ENCODE measurements at places on chromosomes 7 and 10.

DNA sequence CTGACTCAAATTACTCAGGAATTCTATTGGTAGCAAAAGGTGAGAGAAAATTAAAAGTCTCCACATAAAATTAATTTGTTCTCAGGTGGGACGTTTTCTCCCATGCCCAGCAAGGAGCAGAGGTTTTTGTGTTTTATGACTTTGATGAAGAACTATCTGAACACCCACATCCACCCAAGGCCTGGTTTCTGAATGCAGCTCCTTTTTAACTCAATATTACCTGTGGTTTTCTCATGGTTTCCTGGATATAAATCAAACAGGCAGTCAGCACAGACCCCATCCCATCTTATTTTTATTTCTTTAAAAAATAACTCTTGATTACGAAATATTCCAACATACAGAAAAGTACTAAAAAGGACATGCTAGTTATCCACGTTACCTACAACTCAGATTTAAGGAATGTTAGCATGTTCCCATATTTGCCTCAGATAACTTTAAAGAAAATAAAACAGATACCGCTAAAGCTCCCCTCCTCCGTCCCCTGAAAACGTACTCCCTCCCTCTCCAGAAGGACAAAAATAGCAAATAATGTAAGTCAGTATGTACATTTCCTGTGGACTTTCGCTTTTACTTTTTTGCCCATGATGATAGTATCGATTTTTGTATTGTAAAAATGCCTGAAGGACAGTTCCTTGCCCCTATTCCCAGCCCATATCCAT lies 43.4 kb downstream of the GLI3 start:
- no peak for DNase-seq

GRCh38 chr10:7045891-7046599 lies 364.8 kb downstream of the SFMBT2 start:
- no peak for DNase-seq

DNA sequence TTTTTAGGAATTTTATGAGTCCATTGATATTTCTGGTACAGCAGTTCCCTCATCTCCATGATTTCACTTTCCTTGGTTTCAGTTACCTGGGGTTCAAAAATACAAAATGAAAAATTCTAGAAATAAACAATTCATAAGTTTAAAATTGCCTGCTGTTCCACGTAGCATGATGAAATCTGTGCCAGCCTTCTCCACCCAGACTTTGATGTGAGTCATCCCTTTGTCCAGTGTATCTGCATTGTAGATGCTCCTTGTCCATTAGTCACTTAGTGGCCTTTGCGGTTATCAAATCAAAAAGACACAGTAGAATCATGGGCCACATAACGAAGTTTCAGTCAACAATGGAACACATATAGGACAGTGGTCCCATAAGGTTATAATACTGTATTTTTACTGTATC lies 286.9 kb downstream of the PTEN start:
- no peak for DNase-seq

DNA sequence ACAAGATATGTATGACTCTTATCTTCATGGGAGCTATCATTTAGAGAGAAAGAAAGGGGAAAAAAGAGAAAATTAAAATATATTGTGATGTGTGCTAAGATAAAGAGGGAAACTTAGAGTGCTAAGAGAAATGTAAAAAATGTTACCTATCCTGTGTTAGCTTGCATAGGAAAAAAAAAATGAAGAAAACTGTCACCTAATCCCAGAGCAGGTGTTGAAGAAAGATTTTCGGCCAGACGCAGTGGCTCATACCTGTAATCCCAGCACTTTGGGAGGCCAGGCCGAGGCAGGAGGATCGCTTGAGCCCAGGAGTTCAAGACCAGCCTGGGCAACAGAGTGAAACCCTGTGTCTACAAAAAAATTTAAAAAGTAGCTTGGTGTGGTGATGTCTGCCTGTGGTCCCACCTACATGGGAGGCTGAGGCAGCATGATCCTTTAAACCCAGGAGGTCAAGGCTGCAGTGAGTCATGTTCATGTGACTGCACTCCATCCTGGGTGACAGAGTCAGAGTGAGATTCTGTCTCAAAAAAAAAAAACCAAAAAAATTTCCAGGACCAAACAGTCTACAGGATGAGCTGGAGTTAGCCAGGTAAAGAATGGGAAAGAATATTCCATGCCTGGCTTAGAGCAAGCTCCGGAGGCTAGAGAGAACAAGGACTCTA lies 2.4 kb upstream of the MKLN1 start:
- no peak for DNase-seq

DNA sequence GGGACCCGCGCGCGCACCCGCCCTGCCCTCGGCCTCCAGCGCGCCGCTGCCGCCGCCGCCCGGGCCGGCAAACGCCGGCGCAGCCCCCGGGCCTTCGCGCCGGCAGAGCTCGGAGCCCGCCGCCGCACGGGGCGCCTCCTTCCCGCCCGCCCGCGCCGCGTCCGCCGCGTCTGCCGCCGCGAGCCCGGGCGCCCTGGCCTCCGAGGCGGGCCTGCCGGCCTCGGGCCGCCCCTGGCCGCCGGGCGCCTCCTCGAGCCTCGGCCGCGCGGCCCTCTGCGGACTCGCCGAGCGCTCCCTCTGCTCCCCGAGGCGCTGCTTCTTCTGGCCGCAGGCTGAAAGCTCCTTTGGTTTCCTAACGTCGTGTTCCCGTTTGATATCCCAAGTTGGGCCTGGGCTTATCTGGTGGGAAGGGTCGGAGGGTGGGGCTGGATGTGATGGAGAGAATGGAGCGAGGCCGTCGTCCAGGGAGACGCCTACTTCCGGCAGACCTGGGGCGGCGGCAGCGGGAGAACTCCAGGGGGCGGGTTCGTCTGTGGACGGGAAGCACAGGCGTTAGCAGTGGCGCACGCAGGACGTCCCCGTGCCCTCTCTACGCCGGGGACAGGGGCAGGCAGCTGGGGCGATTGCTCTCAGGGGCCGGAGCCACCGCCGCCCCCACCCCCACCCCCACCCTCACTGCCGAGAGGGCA lies 221.0 kb downstream of the PHTF2 start:
- peak; percentile 94 for DNase-seq

- no peak for DNase-seq
Observed at GRCh38 chr10:10489076-10489475, 528.6 kb upstream of the CELF2 start.

- no peak for DNase-seq
Observed at GRCh38 chr10:97515271-97515978, 16.7 kb downstream of the UBTD1 start.

- DNase-seq = no peak
Observed at GRCh38 chr10:88065383-88066049, 202.1 kb downstream of the PTEN start.

GRCh38 chr7:47588704-47589225 lies 6.9 kb upstream of the TNS3 start:
- no peak for DNase-seq

GRCh38 chr7:24751484-24751883 lies 5.8 kb downstream of the GSDME start:
- no peak for DNase-seq

- no peak for DNase-seq
Observed at GRCh38 chr7:135980012-135980551, 2.9 kb upstream of the MTPN start.

GRCh38 chr7:40891232-40891631 lies 756.4 kb downstream of the SUGCT start:
- DNase-seq = no peak

- DNase-seq = no peak
Observed at GRCh38 chr10:36675458-36675880, 449.9 kb upstream of the ANKRD30A start.

GRCh38 chr7:157854066-157854891 lies 517.5 kb downstream of the DNAJB6 start:
- peak; percentile 48 for DNase-seq

GRCh38 chr7:19410106-19410505 lies 264.9 kb upstream of the FERD3L start:
- no peak for DNase-seq

DNA sequence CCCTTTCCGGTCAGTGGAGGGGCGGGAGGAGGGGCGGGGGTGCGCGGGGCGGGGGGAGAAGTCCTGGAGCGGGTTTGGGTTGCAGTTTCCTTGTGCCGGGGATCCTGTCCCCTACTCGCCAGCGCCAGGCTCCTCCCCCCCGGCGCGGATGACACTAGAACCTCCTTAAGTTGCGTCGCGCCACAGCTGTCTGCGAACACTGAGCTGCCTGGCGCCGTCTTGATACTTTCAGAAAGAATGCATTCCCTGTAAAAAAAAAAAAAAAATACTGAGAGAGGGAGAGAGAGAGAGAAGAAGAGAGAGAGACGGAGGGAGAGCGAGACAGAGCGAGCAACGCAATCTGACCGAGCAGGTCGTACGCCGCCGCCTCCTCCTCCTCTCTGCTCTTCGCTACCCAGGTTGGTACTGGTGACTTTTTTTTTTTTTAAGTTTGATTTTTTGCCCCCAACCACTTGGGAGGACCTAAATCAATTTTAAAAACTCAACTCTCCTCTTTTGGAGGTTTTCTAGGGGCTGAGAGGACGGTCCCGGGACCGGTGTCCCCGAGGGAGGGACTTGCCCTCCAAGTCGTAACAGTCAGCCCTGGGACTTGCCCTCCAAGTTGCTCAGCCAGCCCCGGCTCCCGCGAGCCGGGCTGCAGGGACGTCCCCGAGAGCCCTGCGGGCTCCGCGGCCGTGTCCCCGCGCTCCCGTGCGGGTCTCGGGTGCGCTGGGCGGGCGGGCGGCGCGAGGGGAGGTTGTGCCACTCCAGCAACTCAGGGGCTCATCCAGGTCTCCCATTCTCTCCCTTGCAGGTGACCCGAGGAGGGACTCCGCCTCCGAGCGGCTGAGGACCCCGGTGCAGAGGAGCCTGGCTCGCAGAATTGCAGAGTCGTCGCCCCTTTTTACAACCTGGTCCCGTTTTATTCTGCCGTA lies at the start of gene GATA3:
Gene GATA3 (plus strand): TSS at position 195 of the 914 bp plus-strand sequence. CDS start 968 bp downstream, outside the sequence.
- DNase-seq = no peak

GRCh38 chr10:80729896-80730295 lies 192.2 kb downstream of the SH2D4B start:
- no peak for DNase-seq

- DNase-seq = no peak
Observed at GRCh38 chr10:62491597-62491996, 117.4 kb downstream of the ZNF365 start.

- no peak for DNase-seq
Observed at GRCh38 chr10:125827133-125827532, 3.8 kb downstream of the BCCIP start.

DNA sequence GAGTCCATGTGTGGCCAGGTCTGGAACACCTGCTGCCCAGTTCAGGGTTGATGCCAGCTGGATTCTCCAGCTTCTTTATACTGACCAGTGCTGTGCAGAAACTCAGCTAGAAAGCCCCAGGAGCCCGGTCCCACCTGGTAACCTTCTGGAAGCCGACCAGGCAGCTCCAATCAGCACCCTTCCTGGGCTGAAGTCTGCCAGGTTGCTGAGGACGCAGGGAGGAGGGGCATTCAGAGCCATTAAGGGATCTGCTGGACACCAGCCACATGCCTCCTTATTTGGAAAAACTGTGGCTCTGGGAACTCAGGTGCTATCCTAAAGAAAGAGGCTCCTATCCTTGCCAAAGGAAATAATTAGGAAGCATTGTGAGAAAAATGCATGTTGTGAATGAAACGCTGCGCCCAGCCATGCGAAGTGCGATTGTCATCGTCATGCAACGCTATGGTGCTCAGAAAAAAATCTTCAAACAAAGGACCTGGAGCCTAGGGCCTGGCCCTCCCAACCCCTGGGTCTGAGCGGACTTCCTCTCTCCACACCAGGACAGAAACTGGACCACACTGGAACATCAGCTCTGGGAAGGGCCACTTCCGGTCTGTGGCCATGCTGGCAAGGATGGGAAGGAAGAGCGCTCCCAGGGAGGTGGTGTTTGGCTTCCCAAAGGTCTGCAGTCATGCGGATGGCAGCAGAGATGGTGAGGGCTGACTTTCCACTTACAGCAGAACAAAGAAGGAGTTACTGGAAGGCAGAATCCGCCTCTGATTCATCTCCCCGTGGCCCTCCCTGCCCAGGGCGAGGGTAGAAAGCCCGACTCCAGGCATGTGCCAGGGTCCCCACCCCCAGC lies 90.1 kb downstream of the FAM53B start:
- DNase-seq = no peak

DNA sequence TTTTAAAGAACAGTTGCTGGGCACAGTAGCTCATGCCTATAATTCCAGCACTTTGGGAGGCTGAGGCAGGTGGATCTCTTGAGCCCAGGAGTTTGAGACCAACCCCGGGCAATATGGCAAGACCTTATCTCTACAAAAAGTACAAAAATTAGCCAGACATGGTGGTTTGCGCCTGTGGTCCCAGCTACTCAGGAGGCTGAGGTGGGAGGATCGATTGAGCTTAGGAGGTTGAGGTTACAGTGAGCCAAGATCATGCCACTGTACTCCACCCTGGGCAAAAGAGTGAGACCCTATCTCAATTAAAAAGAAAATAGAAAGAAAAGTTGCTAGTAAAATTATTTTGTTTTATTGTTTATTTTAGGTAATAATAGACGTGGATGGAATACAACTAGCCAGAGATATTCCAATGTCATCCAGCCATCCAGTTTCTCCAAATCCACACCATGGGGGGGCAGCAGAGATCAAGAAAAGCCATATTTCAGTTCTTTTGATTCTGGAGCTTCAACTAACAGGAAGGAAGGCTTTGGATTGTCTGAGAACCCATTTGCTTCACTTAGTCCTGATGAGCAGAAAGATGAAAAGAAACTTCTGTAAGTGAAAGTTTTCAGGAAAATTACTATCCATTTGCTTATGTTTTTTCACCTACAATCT lies 3.0 kb downstream of the NUP42 start:
- DNase-seq = peak; percentile 72

GRCh38 chr10:44263771-44264170 lies 121.1 kb downstream of the CXCL12 start:
- DNase-seq = no peak

GRCh38 chr7:81883801-81884393 lies 114.0 kb upstream of the HGF start:
- DNase-seq = no peak

DNA sequence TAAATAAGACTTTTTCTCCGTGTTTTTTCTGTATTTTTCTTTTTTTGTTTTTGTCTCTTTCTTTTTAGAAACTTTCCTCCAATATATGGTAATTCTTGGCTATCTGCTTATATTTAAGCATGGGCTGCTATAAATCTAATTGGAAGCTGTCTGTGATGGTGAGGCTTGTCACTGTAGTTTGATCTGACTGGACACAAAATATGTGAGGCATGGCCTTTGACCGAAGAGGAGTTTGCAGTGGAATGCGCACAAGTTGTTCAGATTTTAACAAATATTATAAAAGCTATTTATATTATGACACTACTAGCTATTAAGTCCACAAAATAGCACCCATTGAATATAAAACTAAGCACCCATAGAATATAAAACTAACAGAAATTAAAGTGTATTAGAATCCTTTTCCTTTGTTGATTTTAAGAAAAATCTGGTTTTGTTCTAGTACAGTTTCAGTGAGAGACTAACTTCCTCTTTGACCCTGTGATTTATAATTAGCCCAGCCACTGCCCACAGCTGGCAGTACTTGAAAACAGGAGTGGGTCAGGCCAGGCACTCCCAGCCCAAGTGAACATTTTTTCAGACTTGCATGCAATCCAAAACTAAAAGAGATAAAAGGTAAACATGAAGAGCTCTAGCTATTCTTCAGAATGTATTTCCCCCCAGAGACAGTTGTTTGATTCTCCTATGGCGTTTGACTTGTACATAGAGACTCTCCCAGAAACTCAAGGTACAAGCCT lies 69.9 kb upstream of the FGL2 start:
- DNase-seq = no peak

- no peak for DNase-seq
Observed at GRCh38 chr7:8625612-8626011, 192.2 kb downstream of the NXPH1 start.

GRCh38 chr7:3164380-3164792 lies 120.7 kb upstream of the CARD11 start:
- no peak for DNase-seq

- DNase-seq = no peak
Observed at GRCh38 chr7:11290863-11291262, 317.2 kb downstream of the PHF14 start.

Data from right hindlimb (tissue), 1 donor.